Astrocyte of the cerebellum (primary cell): ENCODE measurements at places on chromosomes 12 and 14.
A peak's percentile ranks its signal among the peaks of the same experiment; 100 is the strongest.

- DNase-seq: no peak
These were observed 2.6 kb downstream of the MSI1 start for GRCh38 chr12:120366341-120366705.

GRCh38 chr12:64590183-64590582 is 20.1 kb upstream of the RASSF3 start:
- DNase-seq: no peak

DNA sequence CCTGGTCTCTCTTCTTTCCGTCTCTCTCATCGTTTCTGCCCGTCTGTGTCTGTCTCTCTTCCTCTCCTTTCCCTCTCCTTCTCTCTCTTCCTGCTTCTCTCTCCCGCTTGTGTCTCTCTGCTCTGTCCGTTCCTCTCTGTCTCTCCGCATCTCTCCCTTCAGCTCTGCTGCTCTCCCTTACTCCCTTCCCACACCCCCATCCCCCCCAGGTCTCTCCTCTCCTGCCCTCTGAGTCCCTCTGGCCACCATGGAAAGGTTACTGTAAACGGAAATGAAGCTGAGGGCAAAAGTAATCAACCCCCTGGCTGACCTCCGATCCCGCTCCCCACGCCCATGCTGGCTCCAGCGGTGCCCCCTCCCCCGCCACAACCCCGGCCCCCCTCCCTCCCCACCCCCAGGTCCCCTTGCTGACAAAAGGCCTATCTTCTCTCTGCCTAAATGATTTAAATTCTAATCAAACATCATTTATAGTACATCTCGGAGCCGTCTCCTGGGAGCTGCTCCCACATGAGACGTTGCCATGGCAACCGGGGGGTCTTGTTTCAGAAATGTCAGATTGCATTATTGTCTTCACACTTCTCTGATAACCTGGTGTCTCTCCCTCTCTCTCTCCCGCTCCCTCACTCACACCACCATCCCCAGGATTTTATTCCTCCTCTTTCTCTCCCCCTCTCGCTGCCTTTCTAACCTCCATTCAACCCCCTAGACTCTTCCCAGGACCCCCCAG is 203.8 kb downstream of the RBM19 start:
- no peak for DNase-seq

GRCh38 chr12:65867394-65867793 is 43.1 kb downstream of the HMGA2 start:
- DNase-seq: peak; percentile 74

DNA sequence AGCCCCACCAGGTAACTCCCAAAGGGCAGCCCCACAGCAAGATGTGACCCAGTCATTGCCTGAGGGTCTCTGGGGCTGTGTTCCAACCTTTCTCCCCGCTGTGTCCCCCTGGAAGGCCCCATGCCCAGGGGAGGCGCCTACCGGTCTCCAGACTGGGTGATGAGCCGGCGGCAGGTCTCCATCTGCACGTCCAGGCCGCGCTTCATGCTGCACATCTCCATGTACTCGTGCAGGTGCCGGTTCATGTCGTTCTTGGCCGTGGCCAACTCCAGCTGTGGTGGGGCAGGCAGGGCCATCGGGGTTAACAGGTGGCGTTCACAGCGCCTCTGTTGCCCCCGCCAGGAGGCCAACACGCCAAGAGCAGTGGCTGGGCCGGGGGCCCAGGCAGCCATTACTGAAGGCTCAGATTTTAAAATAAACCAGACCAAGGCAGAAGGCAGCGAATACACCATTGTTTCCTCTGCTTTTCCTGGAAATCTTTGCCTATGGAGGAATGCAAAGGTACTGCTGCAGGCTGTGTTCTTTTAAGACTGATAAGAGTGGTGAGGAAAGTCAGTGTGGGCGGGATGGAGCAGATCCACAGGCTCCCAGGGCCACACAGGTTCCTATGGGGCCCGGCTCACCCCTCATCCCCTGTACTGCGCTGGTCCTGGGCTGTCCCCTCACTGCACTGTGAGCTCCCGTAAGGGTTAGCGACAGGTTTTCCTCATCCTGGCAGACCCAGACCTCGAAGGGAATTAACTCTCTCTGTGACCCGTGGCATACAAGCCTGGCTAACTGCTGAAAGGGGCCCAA is 7.3 kb downstream of the GAPDH start:
- no peak for DNase-seq

DNA sequence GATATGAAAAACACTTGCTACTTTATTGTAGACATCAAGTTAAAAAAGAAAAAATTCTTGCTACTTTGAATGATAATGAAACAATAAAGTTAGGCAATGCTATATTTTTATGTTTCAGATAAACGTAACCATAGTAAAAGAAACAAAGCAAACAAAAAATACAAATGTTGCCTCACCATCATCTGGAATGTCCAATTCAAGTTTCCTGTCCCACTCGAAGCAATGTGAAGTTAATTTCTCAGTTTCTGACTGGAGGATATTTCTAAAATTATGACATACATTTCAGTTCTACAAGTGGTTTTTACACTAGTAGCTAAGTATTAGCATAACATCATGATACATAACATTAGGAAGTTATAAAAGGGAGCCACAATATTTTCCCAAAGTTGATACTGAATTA is 20.9 kb downstream of the DLGAP5 start:
- DNase-seq: no peak

GRCh38 chr12:6452245-6452943 is 552 bp downstream of the TAPBPL start:
- DNase-seq: no peak

DNA sequence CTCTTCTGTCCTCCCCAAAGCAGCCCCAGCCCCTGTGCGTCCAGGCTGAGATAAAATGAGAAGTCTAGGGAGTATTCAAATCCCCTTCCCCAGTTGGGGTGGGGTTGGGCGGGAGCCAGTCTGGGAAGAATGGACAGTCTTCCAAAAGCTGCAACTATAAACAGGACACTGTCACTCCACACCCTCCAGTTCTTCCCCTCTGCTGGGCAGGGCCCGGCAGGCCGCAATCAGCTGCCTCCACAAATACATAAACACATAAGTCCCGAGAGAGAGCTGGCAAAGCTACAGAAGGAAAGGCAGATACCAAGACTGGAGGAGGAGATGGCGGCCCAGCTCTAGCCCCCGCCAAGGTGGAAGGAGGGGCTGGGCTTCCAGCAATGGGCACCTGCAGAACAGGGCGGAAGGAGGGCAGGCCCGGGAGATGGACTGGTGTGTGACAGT is 12.7 kb downstream of the LTBP2 start:
- no peak for DNase-seq

DNA sequence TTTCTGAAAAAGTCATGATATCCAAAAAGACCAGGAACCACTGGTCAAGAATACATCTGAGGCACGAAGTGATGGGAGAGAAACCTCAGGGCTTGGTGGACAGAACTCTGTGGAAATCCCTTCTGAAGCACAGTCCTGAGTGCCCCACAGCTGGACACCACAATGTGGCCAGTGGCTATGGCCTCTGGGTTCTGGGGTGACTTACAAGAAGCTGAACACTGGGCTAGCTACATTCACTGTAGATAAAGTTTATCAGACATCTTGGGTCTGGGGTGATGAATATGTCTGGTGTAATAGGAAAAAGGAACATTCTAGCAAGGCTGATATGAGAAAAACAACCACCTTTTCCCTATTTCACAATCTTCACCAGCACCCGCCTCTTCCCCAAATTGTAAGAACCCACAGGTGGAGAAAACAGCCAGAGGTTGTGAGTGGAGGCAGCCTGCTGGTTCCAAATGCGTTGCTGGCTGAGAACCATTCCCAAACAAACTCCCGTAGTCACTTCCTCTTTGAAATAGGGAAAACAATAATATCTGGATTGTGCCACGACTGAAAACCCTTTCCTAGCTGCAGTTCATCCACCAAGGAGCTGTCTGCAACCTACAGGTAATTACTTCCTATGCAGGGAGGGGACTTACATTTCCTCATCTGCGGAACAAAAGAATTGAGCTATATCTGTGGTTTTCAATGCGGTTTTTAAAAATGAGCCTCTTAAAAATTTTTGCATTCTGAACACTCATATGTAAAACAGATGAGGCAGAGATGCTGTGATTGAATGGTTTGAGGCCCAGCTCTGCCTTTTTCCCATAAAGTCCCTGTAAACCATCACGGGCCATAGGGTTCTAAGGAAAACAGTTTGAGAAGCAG is 193.6 kb downstream of the SLC41A2 start:
- no peak for DNase-seq

- no peak for DNase-seq
These were observed 46.0 kb downstream of the SH2B3 start for GRCh38 chr12:111451649-111452129.

DNA sequence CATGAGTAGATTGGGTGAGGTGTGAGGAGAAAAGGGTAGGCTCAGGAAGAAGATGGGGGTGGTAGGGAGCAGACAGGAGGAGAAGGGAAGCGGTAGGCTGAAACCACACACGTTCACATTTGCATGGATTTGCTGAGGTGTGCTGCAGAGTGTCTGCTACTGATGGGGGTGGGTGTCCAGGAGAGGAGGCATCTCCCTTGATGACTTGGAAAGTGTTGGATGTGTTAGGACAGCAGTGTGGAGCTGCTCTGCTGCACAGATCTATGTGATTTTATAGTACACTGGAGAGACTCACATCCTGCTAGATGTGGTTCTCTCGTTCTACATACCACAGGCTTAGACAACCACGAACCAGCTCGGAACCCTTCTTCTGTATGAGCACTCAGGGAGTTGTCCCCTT is 9.3 kb downstream of the ZFHX2 start:
- DNase-seq: no peak

GRCh38 chr14:96160913-96161310 is 43.7 kb upstream of the BDKRB2 start:
- no peak for DNase-seq

GRCh38 chr14:56224229-56224628 is 106.0 kb downstream of the PELI2 start:
- no peak for DNase-seq

DNA sequence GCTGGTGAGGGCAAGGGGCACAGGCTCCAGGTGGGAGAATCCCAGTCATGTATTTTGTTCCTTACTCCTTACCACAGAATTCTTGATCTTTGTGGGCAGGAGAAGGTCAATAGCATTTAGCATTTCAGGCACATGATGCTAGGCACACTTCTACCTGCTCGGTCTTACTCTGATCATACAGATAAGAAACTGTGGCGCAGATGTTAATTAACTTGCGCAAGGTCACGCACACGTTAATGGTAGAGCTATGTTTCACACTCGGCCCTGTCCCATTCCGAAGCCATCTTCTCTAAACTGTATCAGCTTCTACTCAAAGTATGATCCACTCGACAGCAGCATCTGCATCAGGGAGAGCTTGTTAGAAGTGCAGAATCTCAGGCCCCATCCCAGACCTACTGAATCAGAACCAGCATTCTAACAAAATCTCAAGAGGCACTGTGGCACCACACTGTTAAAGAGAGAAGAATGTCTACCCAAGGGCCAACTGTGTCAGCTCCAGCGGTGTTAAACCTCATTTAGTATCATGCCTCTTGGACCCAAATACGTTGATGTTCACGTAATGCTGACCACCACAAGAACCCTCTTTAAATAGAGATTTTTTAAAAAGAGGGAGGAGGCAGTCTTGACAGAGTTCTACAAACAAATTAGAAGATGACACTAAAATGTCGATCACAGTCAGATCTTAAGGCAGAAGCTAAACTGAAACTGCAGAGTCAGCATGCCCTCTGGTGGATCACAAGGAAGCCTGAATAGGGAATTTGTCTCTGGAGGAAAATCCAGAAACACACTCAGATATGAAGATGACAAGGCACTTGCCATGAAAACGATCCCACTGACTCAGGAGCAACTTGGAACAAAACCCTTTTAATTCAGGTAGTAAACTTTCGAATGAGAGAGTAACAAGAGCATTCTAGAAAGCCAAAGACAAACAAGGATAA is 7.3 kb downstream of the STXBP6 start:
- DNase-seq: peak; percentile 53

GRCh38 chr12:46915836-46916235 is 90.0 kb upstream of the SLC38A4 start:
- DNase-seq: no peak

DNA sequence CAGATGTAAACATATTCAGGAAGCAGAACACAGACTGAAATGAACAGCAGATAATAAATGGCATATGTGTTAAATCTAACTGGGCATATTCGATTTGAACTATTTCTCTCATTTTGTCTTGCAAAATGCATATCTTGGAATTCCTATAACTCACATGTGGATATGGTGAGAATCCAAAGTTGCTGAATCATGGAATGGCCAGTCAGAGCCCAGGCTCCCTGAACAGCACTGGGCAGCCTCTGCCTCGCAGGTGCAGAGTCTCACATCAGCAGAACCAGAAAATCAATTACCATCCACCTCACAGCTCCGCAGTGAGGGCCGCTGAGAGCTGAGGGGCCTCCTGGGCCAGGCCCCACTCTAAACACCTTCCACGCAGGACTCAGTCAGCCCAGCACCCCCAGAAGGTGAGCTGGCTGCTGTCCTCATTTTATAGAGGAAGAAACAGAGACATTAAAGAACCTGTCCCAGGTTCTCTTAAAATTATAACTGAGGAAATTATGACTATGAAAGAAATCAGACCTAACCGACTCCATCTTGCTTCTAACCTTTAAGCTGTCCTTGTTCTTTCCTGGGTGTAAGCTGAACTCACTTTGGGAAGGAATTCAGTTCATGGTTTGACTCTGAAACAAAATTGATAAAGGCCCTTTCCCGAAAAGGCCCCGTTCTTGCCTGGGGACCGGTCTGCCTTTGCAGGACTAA is 269.1 kb upstream of the SFSWAP start:
- DNase-seq: no peak

GRCh38 chr12:34207858-34208257 is 185.6 kb downstream of the ALG10 start:
- no peak for DNase-seq

- no peak for DNase-seq
These were observed 727.6 kb upstream of the TMEM132C start for GRCh38 chr12:127539226-127539858.

GRCh38 chr12:9064815-9065606 is 50.7 kb downstream of the A2M start:
- DNase-seq: no peak

DNA sequence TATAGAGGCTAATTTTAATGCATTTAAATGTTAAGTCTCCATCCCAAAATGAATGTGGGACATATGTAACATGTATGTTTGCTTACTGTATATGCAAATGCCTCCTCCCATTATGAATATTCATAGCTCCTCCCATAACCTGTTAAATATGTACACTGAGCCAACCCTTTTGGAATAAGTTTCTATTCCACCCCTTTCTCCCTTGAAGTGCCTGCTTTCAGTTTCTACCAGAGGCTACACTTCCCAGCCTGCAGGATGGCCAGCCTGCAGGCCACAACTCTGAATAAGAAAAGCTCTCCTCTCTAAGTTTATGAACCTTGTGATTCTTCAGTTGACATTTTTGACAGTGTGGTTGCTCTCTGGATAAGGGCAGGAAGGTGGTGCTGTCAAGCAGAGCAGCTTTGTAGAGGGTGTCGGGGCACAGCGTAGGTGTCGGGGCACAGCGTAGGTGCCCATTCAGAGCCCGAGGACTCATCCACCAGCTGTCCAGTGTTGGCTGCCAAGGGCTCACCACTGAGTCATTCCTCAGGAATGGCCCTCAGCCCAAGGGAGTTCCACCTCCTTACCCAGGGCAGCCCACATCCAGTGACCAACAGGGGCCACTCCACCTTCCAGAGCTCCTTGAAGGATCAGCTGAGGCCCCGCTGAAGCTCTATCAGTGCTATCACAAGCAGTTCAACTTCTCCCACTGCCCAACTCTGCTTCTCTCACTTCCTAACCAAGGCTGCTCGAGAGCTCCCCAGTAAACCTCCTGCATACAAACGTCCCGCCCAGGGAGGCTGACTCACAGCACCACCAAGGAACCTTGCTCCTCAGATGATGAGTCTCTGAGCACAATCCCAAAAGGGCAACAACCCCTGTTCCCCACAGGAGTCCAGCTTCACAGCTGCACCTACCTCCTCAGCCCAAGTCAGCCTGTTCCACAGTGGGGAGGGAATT is 31.4 kb downstream of the VWF start:
- DNase-seq: peak; percentile 57
